ENCODE measurements at places on chromosomes 4 and X.

DNA sequence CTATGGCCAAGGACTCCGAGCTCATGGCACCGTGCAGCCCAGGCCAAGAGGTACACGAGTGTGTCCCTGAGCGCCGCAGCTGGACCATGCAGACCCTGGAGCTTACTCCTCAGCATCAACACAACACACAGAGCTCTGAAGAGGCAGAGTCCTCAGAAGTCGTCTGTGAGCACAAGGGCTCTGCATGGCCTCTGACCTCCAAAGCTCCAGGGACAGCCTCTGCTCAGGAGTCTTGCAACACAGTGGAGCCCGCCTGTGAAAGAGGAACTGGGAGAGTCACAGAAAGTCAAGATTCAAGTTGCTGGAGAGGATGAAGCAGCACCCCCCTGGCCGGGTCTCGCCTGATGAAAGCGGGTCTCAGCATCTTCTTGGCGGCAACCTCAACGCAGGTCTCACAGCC, 2.9 kb downstream of the LRPAP1 start:
- no peak for DNase-seq

DNA sequence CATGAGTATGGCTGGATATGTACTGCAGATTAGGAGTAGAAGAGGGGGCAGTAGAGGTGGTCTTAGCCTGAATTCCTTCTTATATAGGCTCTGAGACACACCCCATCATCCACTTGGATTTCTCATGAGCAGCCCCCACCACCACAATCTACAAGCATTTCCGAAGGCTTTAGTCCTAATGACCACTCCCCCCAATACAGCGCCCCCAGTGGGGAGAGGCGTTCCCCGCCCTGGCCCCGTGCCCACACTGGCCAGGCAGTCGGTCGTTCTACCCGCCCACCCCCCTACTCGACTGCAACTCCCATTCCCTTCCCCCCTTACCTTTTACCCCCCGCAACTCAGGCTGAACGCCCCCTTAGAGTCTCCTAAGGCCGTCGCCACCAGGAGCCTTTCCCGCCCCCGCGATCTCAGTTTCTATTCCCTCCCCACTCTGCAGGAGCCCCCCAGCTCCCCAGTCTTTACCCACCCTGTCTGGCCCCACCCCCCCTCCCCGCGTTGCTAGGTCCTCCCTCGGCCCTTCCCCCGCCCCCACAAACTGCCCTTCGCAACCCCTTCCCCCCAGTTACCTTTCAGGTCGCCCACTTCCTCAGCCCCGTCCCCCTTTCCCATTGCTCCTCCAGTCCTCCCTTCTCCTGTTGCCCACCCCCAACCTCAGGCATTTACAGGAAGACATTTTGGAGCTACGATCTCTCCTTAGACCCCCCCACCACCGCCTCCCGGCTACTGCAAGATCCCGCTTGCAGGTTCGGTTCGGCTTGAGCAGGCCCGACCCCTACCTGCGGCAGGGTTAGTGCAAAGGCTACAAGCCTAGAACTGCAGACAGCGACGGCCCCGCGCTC, 468 bp downstream of the ZMYM3 start:
- DNase-seq, result no peak

- no peak for DNase-seq
Measured at GRCh38 chr4:24928708-24929107, 15.9 kb upstream of the CCDC149 start.

GRCh38 chr4:37538931-37539330, 147.2 kb downstream of the RELL1 start:
- no peak for DNase-seq

DNA sequence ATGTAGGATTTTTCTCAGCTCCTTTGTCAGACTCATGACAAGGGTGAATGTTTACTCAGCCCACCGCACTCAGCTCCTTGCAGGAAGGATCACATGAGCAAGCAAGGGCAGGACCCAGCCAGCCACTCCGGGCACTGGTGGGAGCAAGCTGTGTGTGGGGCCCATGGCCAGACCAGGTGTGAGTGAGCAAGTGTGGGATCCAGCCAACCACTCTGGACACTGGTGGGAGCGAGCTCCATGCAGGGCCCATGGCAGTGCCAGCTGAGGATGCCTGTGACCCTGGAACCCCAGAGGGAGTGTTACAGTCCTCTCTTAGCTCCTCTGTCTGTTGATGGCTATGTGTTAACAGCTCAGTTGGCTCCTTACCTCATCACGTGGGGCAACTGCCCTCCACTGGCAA, 2750.6 kb downstream of the PCDH7 start:
- DNase-seq, result no peak

- DNase-seq, result no peak
Measured at GRCh38 chr4:115154826-115155225, 41.4 kb upstream of the NDST4 start.

DNA sequence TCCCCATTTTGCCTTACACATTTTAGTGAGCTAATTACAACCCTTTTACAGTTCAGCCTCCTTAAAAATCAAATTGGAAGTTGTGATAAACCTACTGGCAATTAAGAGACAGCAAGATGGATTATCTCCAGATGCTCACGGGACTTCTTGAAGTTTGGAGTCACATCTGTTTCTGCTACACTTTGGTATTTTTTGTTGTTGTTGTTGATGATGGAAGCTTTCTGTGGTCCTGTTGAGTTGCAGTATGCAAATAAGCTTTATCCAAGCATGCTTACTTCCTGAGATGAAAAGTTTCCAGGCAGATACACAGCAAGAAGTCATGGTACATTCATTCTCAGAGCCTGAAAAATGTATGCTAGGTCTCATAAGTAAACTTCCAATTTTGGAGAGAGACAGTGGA, 670.0 kb upstream of the AMOT start:
- no peak for DNase-seq

- no peak for DNase-seq
Measured at GRCh38 chrX:129968968-129969367, 13.5 kb upstream of the BCORL1 start.

DNA sequence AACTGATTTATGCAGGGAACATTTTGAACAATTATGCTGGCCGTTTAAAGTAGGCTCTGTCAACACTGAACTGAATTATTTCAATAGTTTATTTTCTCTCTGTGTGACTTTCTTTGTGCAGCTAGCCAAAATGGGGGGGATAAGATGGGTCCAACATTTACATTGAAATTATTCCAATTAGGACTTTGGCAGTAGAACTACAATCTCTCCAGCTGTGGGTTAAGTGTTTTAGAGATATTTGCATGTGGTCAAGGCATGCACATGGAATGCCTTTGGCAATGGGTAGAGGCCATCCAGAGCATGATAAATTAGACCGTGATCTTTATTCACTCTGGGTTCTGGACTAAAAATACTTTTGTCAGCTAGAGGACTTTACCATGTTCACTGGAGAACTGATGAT, 107.9 kb upstream of the ELOVL6 start:
- DNase-seq, result no peak

DNA sequence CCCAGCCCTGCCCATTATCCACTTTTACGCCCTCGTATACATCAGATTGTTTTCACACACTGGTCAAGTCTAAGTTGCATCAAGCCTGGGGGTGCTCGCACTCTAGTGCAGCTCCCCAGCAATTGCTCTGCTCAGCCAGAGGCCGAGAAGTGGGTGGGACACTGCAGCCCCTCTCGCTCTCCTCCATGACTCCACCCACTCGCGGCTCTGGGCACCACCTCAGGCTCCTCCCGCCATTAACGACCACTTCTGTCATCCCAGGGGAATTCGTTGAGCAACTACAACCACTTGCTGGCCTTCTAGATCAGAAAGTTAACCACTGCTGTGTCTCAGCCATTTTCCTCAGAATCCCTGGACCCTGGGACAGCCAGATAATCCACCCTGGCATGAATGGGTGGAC, 53.6 kb downstream of the ETNPPL start:
- DNase-seq, result no peak
